Bronchial smooth muscle cell (primary cell): ENCODE measurements at places on chromosomes 11 and 22. TPM values are rescaled to one million over a fixed set of nuclear protein-coding genes. Genes with fewer than 3 reads are reported as not detected.

Gene OR51B5
- 0.26 and 0.32 TPM in 2 replicates for total RNA-seq

Gene LRP4
- 3.0 and 3.2 TPM in 2 replicates for total RNA-seq

Gene INPP5J
- 0.16 and 0.17 TPM in 2 replicates for total RNA-seq

Gene KCNK4
- 0.09 TPM in 1 of 2 replicates, not detected in the other for total RNA-seq

Gene SEPTIN5
- 16.9 and 51.3 TPM in 2 replicates for total RNA-seq

Gene C11orf91
- not detected in 2 replicates for total RNA-seq

Gene OTOG
- not detected in 2 replicates for total RNA-seq

Gene ADAMTS8
- 0.32 and 0.77 TPM in 2 replicates for total RNA-seq

Gene LDHAL6A
- total RNA-seq = not detected in 2 replicates

Gene USH1C
- not detected in 2 replicates for total RNA-seq

Gene XNDC1N
- 6.9 and 7.6 TPM in 2 replicates for total RNA-seq

Gene CARD16
- 25.1 and 30.0 TPM in 2 replicates for total RNA-seq

Gene TMA7B
- not detected in 2 replicates for total RNA-seq
